ENCODE measurements at places on chromosomes 1 and 21.

- DNase-seq, result no peak
Observed at GRCh38 chr1:102800406-102800805, 307.9 kb downstream of the COL11A1 start.

DNA sequence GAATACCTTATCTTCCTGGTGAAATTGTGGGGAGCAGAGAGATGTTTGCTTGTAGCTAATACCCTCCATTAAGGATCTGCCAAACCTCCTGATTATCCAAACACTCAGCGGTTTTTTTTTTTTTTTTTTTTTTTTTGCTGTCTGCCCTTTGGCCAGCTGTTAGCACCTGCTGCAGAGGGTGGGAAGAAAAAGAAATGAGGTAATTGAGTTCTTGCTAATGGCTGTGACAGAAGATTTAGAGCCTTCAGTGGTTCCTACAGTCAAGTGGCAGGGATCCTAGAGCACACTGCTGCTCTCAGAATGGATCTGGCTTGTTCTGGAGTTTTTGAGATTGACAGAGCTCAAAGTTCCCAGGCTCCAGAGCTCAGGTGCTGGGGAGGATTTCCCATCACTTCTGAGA lies 342.5 kb downstream of the DISC1 start:
- no peak for DNase-seq

DNA sequence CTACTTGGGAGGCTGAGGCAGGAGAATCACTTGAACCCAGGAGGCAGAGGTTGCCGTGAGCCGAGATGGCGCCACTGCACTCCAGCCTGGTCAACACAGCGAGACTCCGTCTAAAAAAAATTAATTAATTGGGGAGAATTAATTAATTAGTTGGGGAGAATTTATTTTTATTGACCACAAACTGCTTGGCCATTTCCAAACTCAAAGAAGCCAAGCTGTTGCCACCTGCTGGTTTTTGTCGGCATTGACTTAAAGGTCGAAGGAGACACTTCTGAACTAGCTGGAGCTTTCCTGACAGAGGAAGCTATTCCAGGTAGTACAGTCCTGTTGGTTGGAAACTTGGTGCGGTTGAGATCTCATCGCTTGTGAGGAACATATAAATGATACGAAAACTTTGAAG lies 13.1 kb downstream of the MAP1LC3C start:
- no peak for DNase-seq

GRCh38 chr1:2446394-2446793 lies 29.7 kb upstream of the PLCH2 start:
- no peak for DNase-seq

- no peak for DNase-seq
Observed at GRCh38 chr1:68173936-68174737, 58.2 kb downstream of the WLS start.

DNA sequence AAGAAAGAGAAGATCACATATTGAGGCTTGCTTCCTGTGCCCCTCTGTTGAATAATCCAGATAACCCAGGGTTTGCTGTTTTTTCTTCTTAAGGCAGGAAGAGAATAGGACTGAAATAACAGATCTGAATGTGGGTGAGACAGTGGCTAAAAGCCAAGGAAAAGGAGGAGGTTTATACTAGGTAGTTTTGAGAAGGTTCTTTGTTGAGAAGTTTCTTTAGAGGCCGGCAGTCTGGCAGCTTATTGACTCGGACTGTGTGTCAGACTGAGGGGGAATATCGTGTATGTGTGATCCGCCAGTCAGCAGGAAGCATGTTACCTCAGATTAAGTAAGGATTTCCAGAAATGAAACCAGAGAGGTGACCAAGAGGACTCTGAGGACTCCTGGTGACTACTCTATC lies 119.8 kb downstream of the PLA2G4A start:
- DNase-seq, result no peak

- DNase-seq, result no peak
Observed at GRCh38 chr1:172940174-172940855, 110.4 kb downstream of the TNFSF18 start.

GRCh38 chr1:183003203-183003602 lies 20.0 kb upstream of the LAMC1 start:
- no peak for DNase-seq

- no peak for DNase-seq
Observed at GRCh38 chr1:165900576-165901380, 73.4 kb downstream of the UCK2 start.

- DNase-seq, result no peak
Observed at GRCh38 chr1:101004061-101004460, 21.5 kb downstream of the DPH5 start.

GRCh38 chr1:75083848-75084514 lies 50.2 kb upstream of the LHX8 start:
- DNase-seq, result no peak

DNA sequence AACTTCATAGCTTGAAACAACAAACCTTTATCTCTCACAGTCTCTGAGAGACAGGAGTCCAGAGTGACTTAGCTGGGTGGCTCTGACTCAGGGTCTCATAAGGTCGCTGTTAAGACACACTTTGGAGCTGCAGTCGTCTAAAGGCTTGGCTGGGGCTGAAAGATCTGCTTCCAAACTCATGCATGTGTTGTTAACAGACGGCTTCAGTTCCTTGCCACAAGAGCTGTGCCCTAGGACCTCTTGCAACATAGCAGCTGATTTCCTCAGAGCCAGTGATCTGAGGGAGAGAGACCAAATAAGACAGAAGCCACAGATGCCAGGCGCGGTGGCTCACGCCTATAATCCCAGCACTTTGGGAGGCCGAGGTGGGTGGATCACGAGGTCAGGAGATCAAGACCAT lies 176.8 kb downstream of the DISC1 start:
- no peak for DNase-seq

DNA sequence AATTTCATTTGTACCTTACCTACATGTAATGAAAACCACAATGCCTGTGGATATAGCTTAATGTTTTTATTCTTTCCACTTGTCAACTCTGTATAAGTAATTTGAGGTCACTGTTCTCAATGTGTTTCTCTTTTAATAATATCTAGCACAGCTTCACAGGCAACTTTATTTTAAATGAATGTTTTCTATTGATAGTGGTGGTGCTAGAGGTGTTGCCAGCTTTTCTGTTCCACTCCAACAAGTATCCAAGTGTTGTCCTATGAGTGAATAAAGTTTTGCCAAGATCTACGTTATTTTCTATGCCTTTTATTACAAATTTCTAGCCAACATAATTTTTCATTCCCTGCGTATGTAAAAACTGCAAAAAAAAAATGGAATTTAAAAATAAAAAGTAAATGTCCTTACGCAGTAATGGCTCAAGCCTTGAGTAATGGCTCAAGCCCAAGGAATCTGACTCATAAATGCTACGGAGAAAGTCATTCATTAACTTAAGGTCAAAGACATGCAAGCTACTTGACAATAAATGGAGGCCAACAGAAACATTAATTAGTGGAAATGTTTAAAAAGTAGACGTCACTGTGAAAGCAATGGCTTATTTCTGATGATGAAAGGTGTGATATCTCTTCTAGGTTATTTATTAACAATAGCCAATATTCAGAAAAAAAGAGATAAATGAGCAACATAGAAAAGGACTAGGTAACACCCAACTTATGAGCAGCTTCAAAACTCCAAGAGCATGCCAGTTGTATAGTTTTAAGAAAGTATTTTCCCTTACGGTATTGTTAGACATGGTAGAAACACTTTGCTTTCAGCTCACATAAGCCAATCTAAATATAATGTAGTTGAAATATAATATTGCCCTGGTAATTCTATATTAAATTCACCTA lies 71.4 kb downstream of the SLC44A5 start:
- DNase-seq, result no peak

DNA sequence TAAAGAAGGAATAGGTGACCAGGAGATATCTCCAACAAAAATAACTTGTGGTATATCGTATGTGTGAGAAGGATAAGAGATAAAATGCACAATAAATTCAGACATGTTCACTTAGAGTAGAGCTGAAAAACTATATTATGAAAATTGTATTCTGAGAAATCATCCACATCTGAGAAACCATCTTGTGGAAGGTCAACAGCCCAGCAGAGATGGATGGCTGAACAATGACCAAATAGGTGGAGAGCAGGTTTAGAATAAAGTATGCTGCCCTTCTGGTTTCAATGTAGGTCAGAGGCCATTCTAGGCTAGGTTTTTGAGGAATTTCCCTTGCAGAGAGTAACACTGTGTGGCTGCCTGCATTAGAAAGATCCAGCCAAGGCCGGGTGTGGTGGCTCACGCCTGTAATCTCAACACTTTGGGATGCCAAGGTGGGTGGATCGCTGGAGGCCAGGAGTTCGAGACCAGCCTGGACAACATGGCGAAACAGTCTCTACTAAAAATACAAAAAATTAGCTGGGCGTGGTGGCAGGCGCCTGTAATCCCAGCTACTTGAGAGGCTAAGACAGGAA lies 8.8 kb upstream of the UAP1 start:
- no peak for DNase-seq

DNA sequence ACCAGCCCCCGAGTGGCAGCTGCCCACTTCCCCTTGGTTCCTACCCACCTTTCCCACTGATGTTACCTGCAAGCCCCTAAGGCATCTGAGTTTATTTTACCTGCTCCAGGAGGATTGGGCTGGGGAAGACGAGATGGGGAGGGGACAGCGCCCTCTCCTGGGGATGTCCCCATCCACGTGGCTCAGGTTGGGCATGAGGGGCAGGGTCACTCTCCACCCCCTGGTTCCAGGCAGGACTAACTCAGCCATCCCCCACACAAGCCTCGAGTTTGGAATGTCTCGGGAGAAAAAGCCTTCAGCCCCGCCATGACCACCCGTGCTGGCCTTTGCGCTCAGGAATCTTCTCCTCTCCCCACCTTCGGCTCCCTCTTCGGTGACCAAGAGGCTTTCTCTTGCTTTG lies 90.0 kb downstream of the ARHGEF10L start:
- DNase-seq, result no peak

DNA sequence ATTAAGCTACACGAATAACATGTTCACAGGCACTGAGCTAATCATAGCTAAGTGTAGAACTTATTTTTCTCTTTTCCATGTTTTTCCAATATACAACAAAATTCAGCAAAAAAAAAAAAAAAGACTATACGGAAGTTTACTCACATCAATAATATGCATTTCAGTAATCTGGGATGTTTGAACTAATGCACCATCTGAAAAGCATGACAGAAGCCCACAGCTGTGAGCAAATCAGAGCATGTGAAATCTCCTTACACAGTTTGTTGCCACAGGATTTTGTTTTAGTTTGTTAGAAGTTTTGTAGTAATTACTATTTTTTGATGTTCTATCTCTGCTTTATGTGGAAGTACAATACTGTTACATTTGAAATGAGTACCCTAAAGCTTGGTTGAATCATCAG lies 1051.7 kb downstream of the TTLL7 start:
- no peak for DNase-seq

GRCh38 chr1:145959957-145960467 lies 2.2 kb upstream of the LIX1L start:
- no peak for DNase-seq

- no peak for DNase-seq
Observed at GRCh38 chr1:37662031-37662755, 27.5 kb upstream of the RSPO1 start.

- DNase-seq, result no peak
Observed at GRCh38 chr1:10796029-10796944, at the start of gene CASZ1. CASZ1 (minus strand) TSS chr1:10796646; CDS start chr1:10693889, 102,757 bp downstream.

DNA sequence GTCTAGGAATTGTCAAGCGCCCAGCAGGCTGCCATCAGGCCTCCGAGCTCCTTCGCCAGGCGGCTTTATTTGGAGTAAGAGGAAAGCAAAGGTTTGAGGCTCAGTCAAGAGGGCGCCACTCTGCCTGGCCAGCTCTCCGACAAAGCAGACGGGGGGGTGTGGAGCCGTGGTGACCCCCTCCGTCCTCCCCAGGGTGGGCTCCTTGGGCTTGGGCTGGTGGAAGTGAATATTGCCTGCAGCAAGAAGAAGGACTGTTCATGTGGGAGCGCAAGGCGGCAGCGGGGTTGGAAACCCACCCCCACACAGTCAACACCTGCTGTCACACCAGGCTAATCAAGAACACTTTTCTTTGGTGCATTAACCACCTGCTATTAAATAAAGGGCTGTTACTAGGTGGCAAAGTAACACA lies 14.6 kb downstream of the EPHX1 start:
- DNase-seq, result no peak

DNA sequence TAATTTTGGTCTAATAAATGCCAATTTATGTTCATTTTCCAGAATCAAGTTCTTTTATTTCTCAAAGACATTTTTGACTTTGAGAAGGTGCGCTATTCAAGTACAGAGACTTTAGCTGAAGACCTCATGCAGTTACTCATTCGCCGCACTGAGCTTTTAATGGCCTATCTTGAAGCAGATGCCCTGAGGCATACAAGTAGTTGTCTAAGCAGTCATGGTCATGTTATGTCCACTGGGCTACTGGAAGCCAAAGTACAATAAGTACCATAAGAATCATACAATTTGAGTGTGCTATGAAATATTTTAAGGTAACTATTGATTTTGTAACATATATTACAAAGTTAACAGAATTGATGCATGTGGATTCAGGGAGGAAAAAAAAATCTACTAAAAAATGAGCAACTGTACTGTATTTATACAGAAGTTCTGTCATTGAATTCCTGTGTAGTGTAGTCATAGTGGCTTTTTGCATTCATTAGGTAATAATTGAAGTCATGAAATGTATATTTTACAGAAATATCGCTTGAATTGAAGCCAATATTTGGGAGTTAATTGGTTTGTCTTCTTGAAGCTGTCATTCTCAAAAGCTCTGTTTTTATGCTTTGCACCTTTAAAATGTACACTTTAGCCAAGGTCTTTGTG lies 13.5 kb upstream of the NEXN start:
- no peak for DNase-seq

- DNase-seq, result no peak
Observed at GRCh38 chr1:46517010-46517600, 27.5 kb downstream of the DMBX1 start.

DNA sequence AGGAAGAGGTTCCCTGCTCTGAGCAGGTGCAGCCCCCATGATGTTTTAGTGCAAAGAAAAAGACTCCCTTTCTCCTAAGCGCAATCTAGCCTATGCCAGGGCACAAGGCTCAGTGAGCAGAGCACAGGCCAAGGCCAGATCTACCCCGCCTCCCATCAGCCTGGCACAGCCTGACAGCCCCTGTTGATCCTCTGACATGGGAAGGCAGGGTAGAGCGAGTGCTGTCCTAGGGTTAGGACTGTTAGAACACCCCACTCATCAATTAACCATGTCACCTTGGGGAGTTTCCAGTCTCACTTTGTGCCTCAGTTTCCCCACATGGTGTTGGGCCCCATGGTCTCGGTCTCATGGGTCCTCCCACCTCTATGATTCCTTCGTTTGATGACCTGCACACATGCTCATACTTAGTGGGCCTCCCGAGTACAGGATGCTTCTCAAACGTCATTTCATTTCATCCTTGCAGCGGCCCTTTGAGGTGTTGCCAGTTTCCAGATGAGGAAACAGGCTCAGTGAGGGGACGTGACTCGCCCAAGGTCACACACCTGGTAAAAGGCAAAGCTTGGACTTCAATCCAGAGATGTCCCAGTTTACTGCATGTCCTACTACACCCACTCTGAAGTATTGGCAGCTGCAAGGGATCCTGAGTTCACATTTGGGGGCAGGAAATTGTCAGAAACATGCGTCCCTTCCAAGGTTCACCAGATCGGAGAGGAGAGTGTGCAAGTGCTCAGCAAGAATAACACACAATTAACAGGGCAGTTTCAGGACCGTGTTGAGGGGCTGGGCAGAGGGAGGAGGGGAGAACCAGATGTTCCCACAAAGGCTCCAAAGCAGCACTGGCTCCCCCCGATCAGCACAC lies 213.3 kb downstream of the TRABD2B start:
- DNase-seq, result no peak

- no peak for DNase-seq
Observed at GRCh38 chr1:234933475-234933874, 195.2 kb downstream of the TOMM20 start.
